ENCODE measurements at places on chromosomes 12 and 14.

GRCh38 chr12:129025055-129025454 lies 171.8 kb downstream of the GLT1D1 start:
- no peaks in the 10 kb centered on the region for H3K36me3 ChIP-seq
- H3K27ac ChIP-seq: no peak overlapping the region
- DNase-seq: no peak

DNA sequence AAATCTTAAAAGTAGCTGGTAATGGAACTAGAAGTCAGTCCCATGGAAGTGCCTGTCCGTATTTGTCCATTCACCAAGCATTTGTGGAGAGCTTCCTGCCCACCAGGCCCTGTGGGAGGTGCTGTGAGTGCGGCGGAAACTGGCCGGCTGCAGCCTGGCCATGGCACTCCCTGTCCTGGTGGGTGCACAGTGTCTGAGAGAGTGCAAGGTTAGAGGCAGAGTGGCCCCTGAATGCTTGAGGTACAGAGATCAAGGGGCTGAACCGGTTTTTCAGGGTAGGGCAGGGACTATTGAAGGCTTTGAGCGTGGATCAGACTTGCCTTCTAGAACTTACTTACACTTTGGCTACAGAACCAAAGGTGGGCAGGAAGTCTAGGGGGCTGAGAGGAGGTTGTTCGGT lies 92.9 kb downstream of the ESR2 start:
- no peaks in the 10 kb centered on the region for H3K4me1 ChIP-seq
- peaks cover 1% of the 10 kb centered on the region for H3K36me3 ChIP-seq

DNA sequence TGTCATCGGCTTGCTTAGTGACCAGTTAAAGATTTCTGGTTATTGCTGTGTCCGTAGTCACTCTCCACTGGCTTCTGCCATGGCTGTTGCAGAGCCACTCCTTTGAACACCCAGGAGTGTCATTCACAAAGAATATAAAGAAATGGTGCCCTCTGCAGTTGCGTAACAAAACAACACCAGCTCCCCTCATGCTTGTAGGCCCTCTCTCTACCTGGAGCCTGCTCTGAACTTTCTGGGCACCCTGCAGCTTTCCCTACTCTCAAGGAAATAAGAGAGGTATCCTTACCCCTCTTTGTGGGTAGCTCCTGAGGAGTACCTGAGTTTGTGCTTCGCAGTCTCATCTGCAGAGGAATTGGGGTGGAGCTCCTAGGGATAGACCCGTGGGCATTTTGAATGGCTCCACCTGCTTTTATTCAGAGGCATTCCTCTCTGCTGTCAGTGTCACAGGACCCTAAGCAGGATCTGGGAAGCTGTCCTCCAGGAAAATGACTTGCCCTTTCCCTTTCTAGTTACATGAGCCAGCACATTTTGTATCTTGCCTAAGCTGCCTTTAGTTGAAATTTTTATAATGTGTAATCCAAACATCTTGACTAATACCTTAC lies 97.2 kb upstream of the TMEM260 start:
- H3K36me3 ChIP-seq: no peaks in the 10 kb centered on the region
- H3K4me1 ChIP-seq: no peaks in the 10 kb centered on the region
- peaks cover 34% of the 10 kb centered on the region for H3K27me3 ChIP-seq
- no peak overlapping the region for H3K27ac ChIP-seq
- DNase-seq: no peak

GRCh38 chr14:105430565-105430964 lies 10.9 kb downstream of the MTA1 start:
- no peak for DNase-seq
- no peak overlapping the region for H3K4me3 ChIP-seq
- H3K36me3 ChIP-seq: peaks cover 40% of the 10 kb centered on the region
- no peaks in the 10 kb centered on the region for H3K27me3 ChIP-seq

GRCh38 chr12:17333287-17333686 lies 727.3 kb upstream of the LMO3 start:
- DNase-seq: no peak
- H3K27me3 ChIP-seq: no peaks in the 10 kb centered on the region
- no peaks in the 10 kb centered on the region for H3K36me3 ChIP-seq

GRCh38 chr12:57896434-57897201 lies 44.7 kb upstream of the ATP23 start:
- DNase-seq: no peak
- peaks cover 44% of the 10 kb centered on the region for H3K4me1 ChIP-seq
- peaks cover 24% of the 10 kb centered on the region for H3K27me3 ChIP-seq
- no peak overlapping the region for H3K27ac ChIP-seq
- no peak overlapping the region for H3K4me3 ChIP-seq

DNA sequence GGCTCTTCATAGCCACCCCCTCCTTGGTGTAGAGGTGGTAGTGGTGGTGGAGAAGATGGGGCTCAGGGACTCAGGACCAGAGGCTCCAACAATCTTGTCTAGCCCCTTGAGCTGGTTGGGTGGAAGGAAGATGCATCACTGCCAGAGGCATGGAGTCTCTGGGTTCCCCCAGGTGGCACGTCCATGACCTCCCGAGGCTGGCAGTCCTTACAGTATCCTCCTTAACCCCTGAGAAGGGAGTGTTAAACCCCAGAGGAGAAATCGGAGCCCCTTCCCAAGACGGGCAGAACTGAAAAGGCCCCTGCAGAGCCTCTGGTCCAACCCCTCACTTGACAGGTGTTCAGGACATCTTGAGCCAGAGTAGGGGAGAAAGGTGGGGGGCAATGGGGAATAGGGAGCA lies 9.1 kb downstream of the KRT83 start:
- H3K27ac ChIP-seq: no peak overlapping the region
- H3K27me3 ChIP-seq: peaks cover 74% of the 10 kb centered on the region
- no peak for DNase-seq
- H3K4me1 ChIP-seq: peaks cover 8% of the 10 kb centered on the region
- H3K4me3 ChIP-seq: no peak overlapping the region

DNA sequence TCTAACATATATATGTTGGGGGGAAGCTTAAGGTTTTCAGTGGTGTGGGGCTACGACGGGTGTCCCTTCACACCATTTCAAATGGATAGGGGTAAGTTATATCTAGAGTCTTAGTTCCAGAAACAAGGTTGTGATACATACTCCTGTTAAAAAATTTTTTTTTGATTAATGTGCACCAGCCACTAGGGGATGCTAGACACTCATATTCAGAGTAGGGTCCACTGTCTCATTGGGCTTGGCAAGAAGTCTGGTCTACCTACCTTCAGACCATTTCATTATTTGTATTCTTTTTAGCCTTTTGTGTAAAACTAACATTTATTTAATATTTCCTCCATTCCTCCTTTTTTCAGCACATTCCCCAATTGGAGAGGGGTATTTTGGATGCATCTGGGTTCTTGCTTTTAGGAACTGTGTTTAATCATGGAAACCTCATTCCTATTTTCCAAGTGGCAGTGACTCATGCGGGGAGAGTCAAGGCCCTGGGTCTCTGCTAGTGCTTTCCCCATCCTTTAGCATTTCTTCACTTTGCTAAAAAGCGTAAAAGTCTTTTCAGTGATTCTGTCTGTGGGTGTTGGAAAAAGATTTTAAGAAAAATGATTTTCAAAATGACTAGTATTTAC lies 33.4 kb downstream of the ANO4 start:
- no peaks in the 10 kb centered on the region for H3K4me1 ChIP-seq
- DNase-seq: no peak
- no peak overlapping the region for H3K27ac ChIP-seq
- H3K36me3 ChIP-seq: no peaks in the 10 kb centered on the region
- H3K4me3 ChIP-seq: no peak overlapping the region

GRCh38 chr12:21933656-21934055 lies 7.6 kb downstream of the ABCC9 start:
- peaks cover 31% of the 10 kb centered on the region for H3K27me3 ChIP-seq
- no peak for DNase-seq
- H3K27ac ChIP-seq: no peak overlapping the region
- H3K36me3 ChIP-seq: no peaks in the 10 kb centered on the region
- no peaks in the 10 kb centered on the region for H3K4me1 ChIP-seq

DNA sequence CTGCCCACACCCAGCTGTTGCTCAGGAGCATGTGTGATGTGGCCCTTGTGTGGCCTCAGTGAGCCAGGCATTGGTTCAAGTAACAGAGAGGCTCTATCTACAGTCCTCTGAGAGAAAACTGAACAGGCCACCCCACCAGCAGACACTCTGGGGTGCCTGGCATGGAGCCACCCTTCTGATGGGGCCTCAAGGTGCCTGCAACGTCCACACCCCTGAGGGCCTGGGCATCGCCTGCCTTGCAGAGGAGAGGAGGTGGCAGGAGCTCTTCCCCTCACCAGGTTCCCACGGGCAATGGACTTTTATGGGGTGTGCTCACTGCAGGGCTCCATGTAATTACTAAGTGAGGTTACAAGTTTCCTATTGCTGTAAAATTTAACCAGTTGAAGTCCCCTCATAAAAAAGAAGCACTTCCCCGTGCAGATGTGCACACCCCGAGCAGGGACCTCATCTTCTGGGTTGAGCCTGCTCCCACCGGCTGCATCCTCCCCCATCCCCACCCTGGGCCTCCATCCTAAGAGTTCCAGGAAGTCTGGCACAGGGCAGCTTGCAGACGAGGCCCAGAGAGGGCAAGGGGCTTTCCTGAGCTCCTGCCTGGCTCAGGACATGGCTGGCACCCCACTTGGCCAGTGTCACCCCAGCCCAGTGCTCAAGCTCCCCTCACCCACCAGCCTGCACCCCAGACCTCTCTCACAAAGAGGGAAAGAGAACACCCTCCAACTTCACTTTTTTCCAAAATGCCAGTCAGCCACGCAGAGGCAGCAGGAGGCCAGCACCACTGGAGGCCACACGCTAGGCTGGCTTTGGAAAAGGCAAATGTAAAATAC lies 270.4 kb upstream of the RTL1 start:
- no peak overlapping the region for H3K4me3 ChIP-seq
- no peaks in the 10 kb centered on the region for H3K27me3 ChIP-seq
- H3K4me1 ChIP-seq: no peaks in the 10 kb centered on the region
- no peaks in the 10 kb centered on the region for H3K36me3 ChIP-seq

GRCh38 chr12:94198872-94199271 lies 50.5 kb downstream of the PLXNC1 start:
- H3K27me3 ChIP-seq: no peaks in the 10 kb centered on the region
- H3K36me3 ChIP-seq: peaks cover 29% of the 10 kb centered on the region
- peaks cover 32% of the 10 kb centered on the region for H3K4me1 ChIP-seq

DNA sequence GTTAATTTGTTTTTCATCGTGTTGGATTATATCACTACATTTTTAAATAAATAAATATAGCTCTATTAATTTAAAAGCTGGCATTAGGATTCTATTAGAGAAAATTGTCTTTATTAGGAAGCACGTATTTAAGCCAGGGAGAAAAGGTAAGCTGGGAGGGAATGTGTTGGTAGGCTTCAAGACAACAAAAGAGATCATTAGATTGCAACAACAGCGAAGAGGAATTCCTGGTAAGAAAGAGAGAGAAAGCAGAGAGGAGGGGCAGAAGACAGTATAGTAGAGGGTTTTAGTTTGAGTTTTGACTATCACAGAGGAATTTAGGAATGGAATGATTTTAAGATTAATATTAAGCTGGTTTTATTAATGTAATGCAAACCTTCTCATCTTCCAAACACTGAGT lies 613.6 kb upstream of the USP15 start:
- H3K27ac ChIP-seq: no peak overlapping the region
- no peak overlapping the region for H3K4me3 ChIP-seq
- DNase-seq: no peak
- H3K36me3 ChIP-seq: no peaks in the 10 kb centered on the region

- H3K36me3 ChIP-seq: no peaks in the 10 kb centered on the region
- DNase-seq: no peak
- no peaks in the 10 kb centered on the region for H3K4me1 ChIP-seq
- H3K27me3 ChIP-seq: peaks cover 2% of the 10 kb centered on the region
- H3K4me3 ChIP-seq: no peak overlapping the region
Measured at GRCh38 chr14:32050878-32051277, 26.2 kb upstream of the ARHGAP5 start.

GRCh38 chr12:64526859-64527258 lies 74.9 kb downstream of the TBK1 start:
- H3K4me3 ChIP-seq: no peak overlapping the region
- no peak overlapping the region for H3K27ac ChIP-seq
- peaks cover 6% of the 10 kb centered on the region for H3K27me3 ChIP-seq
- H3K4me1 ChIP-seq: peaks cover 9% of the 10 kb centered on the region
- H3K36me3 ChIP-seq: peaks cover 2% of the 10 kb centered on the region

DNA sequence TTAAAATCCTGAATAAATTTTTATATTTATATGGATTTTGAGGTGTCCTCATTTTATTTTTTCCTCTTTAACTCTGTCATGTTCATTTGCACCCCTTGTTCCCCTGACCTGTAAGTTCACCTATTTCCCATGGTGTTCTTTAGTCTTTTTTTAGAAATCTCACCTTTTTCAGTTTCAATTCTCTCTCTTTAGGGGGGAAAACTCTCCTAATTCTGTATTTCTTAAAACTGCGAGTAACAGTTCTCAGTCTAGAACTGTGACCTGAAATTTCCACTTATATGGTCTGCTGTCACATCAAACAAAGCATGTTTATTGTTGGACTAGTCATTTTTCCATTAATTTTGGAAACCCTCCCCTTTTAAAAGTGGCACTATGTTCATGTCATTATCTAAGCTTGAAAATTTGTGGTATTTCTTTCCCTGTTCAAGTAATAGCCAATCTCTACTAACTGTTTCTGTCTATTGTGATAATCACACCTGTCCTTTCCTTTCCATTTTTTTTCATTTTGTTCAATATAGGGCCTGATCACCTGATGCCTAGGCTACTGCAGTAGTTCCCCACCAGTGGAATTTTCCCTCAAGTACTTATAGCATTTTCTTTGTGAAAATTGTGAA lies 14.0 kb upstream of the FBXO33 start:
- H3K4me3 ChIP-seq: no peak overlapping the region
- H3K27ac ChIP-seq: no peak overlapping the region
- no peak for DNase-seq
- no peaks in the 10 kb centered on the region for H3K27me3 ChIP-seq
- H3K4me1 ChIP-seq: peaks cover 30% of the 10 kb centered on the region
- peaks cover 4% of the 10 kb centered on the region for H3K36me3 ChIP-seq

GRCh38 chr12:121524196-121524916 lies 56.5 kb downstream of the KDM2B start:
- no peak overlapping the region for H3K27ac ChIP-seq
- peaks cover 11% of the 10 kb centered on the region for H3K36me3 ChIP-seq
- no peaks in the 10 kb centered on the region for H3K27me3 ChIP-seq
- DNase-seq: no peak

- H3K4me1 ChIP-seq: no peaks in the 10 kb centered on the region
- H3K27me3 ChIP-seq: peaks cover 12% of the 10 kb centered on the region
- no peaks in the 10 kb centered on the region for H3K36me3 ChIP-seq
- DNase-seq: no peak
- H3K27ac ChIP-seq: no peak overlapping the region
- no peak overlapping the region for H3K4me3 ChIP-seq
Measured at GRCh38 chr12:125340791-125341190, 275.6 kb downstream of the AACS start.

DNA sequence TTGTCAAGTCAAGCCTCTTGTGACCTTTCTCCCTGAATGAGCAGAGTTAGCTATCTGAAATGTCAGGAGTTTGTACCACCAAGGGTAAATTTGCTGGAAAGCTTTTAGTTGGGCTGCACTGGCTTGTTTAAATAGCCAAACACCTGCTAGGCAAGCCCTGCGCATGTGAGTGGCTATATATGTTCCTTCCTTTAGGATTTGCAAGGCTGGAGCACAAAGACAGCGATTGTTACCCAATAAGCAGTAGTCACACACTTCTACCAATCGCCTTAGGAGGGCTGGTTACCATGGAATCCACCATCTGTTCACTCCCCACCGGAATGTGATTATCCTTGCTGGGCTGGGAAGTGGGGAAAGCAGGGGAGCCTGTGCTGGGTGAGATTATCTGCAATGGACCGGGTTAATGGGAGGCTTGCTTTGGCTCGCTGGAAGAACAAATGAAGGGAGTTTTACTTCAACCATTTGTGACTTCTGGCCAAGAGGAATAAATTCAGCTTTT lies 102.5 kb downstream of the FGD4 start:
- no peaks in the 10 kb centered on the region for H3K36me3 ChIP-seq
- DNase-seq: no peak
- H3K4me3 ChIP-seq: no peak overlapping the region
- H3K27me3 ChIP-seq: no peaks in the 10 kb centered on the region
- peaks cover 2% of the 10 kb centered on the region for H3K4me1 ChIP-seq
